ENCODE measurements at places on chromosomes 4 and X.

GRCh38 chr4:91590260-91590659 is 713.5 kb upstream of the GRID2 start:
- DNase-seq = no peak

DNA sequence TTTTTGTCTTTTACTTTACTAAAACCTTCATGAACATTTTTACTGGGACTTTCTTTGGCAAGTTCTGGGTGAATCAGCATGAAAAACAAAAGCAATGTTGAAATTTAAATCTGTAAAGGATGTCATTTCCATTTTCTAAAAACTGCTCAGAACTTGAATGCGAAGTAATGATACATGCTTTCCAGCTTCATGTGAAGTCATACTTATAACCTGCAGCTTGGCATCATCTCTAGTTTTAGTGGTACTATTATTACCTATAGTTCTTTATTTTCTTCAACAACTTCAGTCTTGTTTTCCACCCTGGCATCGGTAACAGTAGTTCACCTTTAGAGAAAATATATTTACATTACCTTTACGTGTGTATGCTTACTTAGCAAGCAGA is 421.4 kb upstream of the DIPK2B start:
- no peak for DNase-seq

DNA sequence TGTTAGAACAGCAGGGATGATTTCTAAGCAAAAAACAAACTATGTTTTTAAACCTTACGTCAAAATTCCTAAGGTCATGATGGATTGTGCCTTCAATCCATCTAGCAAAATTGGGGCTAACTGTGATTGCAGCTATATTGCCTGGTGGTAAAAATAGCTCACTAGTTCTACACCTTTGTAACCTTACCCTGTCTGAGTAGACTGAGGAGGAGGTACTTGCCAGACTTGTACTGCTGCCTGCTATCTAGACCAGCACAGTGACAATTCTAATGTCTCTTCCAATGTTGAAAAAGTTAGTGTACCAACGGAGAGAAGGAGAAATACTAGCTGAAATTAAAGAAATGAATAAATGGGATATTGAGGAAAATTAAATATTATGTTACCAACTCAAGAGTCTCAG is 30.3 kb downstream of the ATP11C start:
- DNase-seq = no peak

GRCh38 chr4:53573696-53574095 is 17.6 kb downstream of the LNX1 start:
- no peak for DNase-seq
